ENCODE measurements at places on chromosomes 4 and X.

DNA sequence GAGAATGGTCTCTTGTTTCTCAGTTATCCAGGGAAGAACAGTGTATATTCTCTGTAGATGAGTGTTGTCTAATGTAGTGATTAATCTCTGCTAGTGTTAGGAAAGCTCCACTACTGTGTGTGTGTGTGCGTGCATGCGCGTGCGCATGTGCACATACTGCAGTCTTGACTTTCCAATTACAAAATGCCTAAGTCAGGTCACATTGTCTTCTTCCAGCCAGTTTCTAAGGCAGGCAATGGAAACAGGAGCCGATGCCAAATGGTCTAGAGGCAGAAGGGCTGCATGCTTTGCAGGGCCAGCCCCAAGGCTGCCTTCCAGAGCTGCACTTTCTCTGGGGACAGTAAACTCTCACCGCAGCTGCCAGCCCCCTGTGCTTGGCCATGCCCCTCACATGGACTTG is 30.5 kb upstream of the NAP1L5 start:
- no peak for DNase-seq

DNA sequence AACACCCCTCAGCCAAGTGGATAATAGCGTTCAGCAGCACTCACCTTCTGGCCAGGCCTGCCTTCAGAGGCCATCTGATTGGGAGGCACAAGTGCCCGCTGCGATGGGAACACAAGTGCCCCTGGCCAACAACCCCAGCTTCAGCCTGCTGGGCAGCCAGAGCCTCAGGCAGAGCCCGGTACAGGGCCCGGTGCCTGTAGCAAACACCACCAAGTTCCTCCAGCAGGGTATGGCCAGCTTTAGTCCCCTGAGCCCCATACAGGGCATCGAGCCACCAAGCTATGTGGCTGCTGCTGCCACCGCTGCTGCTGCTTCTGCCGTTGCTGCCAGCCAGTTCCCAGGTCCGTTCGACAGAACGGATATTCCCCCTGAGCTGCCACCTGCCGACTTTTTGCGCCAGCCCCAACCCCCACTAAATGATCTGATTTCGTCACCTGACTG is 55.9 kb upstream of the MTM1 start:
- DNase-seq = no peak

DNA sequence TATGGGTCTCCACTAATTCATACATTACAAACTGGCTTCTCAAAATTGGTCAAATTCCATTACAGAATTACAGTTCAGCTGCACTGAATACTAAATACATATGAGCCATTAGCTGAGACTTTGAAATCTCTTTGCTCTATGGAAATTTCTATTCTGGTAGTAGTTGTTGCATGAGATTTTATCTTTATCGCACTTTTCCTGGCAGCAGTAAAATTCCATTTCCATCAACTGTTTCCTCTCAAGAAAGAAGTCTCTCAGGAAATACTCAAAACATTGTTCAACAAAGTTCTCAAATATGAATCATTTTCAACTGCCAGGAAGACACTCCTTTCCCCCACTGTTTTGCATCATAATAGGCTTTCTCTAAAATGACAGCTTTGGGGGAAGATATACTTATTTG is 51.3 kb downstream of the ATP11C start:
- DNase-seq = no peak

GRCh38 chr4:98510757-98511517 is 147.5 kb downstream of the TSPAN5 start:
- no peak for DNase-seq

- DNase-seq = peak; percentile 44
Measured at GRCh38 chr4:151117371-151117962, 18.0 kb downstream of the RPS3A start.
